ENCODE measurements at places on chromosomes 4 and X.

GRCh38 chrX:2484721-2485648, 15.8 kb downstream of the DHRSX start:
- peak; percentile 62 for DNase-seq

DNA sequence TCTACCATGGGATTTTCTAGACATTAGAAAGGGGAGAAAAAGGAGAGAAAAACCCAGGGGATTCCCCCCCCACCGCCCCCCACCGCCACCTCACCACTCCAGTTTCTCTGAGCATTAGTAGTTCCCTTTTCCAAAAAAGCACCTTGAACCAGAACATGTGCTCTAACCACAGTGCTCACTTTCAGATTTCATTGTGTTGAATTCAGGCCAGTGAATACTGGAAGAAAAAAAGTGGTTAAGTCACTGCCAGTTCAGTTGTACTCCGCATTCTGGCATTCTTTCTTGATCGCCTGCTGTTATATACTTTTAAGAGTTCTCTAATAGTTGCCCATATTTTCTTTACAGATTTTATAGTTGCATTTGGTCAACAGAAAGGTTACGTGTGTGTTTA, 40.9 kb downstream of the JADE3 start:
- DNase-seq: no peak

GRCh38 chrX:118724775-118725174, 2.6 kb upstream of the IL13RA1 start:
- peak; percentile 8 for DNase-seq

DNA sequence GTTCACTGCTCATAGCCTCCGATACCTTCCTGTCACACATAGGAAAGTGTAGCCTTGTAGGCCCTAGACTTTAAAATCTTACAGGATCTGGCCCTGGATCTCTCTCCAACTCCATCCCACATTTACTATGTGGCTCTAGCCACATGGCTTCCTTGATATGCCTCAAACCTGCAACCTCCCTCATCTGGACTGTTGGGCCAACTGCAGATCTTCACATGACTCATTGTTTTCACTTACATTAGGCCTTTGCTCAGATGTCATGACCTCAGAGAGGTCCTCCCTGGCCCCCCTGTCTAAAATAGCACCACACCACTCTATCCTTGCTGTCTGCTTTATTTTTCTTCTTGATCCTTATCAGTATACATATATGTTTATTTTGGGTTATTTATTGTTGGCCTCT, 8.1 kb upstream of the NR0B1 start:
- no peak for DNase-seq

DNA sequence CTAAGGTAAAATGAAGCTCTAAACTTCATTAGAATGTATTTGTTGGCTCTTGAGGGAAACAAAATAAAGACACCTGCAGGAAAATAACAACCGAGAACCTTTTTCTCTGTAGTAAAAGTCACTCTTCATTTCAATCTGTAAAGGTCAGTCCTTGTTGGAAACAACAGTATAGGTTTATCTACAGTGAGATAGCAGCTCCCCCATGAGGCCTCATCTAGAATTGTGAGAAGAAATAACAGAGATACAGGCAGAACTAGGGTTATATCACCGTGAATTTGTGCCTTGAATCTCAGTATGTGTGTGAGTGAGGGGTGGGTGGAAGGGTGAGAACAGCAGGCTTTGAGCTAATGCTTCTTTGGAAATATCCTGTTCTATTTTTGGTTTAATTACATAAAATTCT, 107.8 kb upstream of the FMR1 start:
- peak; percentile 1 for DNase-seq
